ENCODE measurements at places on chromosomes 5 and 9.

GRCh38 chr5:66896171-66896570 is 300.0 kb downstream of the MAST4 start:
- DNase-seq, result no peak

DNA sequence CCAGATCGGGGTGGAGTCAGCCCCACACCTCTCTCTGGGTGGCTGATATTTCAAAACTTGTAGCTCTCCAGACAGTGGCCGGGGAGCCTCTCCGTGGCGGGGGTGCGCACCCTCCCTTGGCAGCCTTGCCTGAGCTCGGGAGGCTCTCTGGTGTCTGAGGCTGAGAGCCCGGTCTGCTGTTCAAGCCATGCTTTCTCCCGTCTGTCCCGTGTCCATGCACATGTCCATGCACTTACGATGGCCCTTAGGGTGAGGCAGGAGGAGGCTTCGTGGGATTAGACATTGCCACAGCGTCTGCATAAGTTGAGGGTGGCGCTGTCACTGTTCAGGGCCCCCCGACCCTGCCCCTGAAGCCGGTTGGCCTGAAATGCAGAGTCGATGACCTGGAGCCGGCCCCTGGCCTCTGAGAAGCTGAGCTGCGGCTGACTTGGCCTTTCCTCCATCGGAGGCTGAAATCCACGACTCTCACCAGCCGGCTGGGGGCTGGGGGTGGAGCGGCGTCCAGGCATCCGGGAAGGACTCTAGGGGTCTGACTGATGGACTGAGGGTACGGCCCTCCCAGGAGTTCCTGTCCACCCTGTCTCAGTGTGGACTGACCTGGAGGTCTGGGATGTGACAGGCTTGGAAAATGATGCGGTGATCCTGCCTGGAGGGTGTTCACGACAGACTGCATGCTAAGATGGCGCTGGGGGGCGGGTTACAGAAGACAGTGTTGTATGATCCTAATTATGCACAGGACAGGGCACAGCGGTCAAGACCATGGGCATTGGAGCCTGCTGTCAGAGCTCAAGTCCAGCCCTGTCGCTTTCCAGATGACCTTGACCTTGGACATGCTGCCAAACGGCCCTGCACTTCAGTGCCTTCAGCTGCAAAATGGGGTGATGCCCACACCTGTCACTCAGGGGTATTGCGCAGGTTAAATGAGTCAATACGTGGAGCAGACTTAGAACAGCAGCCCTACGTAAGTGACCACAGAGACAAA is 18.3 kb upstream of the SLC2A6 start:
- no peak for DNase-seq

- DNase-seq, result no peak
Observed at GRCh38 chr5:77640589-77641396, 2.3 kb upstream of the OTP start.

GRCh38 chr5:93267276-93267675 is 313.7 kb downstream of the NR2F1-AS1 start:
- DNase-seq, result no peak

DNA sequence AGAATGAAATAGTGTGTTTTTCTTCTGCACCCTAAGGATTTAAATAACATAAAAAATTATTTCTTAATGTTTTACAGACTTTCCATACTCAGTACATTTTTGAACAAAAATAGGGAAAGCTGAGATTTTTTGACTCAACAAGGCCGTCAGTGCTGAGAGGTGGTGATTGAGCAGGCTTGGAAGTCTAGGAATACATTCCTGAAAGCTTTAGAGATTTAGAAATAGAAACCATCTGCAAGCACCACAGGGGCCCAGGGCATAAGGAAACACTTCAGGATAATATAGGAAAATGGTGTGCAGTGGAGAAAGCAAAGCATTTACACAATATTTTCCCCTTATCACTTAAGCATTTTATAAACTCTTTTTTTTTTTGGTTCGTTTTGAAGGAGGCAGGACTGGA is 5.2 kb downstream of the BASP1 start:
- DNase-seq, result no peak

GRCh38 chr5:87099291-87099839 is 168.3 kb upstream of the RASA1 start:
- no peak for DNase-seq

DNA sequence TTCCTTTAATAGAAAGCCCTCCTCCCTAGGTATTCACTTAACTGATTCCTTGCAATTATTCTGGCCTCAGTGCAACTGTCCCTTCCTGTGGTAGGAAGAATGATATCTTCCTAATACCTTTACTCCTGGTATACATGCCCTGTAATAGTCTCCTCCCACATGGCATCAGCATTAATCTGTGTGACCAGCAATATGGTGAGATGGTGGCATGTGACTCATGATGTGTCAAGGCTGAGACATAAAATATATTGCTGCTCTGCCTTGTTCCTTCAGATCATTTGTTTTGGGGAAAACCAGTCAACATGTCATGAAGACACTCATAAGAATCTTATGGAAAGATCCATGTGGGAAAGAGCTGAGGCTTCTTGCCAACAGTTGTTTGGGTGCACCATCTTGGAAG is 149.1 kb upstream of the TRPM3 start:
- DNase-seq, result no peak

DNA sequence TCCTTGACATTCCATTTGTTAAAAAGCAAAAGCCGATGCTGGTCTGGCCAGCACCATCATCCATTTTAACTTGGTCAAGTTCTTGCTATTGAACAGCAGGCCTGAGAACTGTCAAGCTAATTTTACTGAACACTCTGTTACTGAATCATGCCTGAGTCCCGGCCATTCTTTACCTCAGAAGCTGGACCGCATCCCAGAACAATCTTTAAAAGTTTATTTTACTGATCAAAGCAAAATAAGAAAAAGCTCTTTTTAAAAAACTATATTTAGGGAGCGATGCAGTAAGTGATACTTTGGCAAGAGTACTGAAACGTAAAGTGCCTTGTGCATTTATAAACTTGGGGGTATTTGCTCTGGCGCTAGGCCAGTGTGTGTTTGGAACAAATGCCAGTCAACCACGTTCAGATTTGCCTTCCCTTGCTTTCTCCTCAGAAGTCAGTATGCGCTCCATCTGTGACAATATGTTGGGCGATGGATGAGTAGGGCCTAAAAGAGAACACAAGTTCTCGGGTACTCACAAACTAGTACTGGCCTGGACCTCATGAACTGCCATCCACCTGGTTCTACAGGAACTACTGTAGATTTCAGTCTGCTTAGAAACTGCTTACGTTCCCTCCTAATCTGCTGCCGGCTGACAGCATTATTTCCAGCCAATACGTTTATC is 161.9 kb downstream of the MAPKAP1 start:
- DNase-seq, result no peak

DNA sequence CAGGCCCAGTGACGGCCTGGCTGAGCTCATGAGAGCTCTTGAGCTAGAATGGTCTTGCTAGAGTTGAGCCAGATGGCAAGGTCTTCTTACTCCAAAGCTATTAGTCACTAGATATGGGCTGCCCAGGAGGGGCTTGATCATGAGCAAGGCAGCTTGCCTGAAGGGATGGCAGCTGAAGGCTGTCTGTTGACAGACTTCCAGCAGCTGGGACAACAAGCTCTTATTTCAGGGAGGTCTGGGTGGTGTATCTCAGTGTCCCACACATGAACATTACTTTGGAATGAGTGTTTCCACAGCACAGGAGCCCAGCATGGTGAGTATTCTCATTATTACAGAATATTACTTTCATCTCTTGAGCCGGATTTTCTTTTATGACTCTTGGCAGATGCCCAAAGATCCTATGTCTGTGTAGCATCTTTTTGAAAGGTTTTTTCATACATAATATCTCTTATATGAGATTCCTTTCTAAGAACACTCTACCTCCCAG is 414.1 kb downstream of the ARHGEF28 start:
- no peak for DNase-seq

GRCh38 chr9:69443178-69443577 is 118.2 kb downstream of the ENTREP1 start:
- DNase-seq, result no peak

- no peak for DNase-seq
Observed at GRCh38 chr5:14310901-14311300, 167.8 kb downstream of the TRIO start.

DNA sequence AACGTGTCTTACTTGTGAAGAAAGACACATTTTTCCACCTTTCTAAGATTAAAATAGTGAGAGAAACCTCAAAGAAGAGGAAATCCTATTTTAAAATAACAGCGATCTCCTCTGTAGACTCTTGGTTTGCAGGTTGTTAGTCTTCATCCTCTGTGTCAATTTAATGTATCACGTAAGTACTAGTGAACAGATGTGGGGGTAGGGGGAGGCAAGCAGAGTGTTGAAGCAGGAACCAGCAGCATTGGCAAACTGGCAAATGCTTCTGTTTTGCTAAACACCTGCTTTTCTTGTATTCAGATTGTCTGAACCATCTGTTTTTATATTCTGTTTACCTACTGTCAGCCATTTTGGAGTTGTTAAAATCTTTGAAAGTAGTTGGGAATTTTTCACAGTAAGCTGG is 159.3 kb upstream of the TLX3 start:
- no peak for DNase-seq

DNA sequence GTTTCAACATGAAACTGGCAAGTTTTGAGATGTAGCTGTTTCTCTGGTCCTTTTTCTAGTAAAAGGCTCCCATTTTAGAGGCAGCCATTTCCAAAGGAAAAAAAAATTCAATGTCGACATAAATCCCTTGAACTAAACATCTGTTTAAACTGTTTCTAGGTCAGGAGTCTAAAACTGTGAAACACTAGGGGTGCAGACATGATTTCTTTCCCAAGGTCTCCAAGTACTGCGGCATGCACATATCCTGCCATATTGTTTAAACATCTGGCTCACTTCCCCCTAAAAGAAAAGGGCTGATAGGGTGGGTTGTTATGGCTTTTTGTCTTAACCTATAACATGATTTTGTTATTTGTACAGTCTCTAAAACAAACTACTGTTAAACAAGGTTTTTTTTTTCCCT is 51.1 kb downstream of the NFIB start:
- no peak for DNase-seq

GRCh38 chr5:126519637-126520592 is 75.1 kb downstream of the ALDH7A1 start:
- DNase-seq, result no peak

GRCh38 chr9:129383561-129384490 is 205.8 kb upstream of the IER5L start:
- peak; percentile 77 for DNase-seq

DNA sequence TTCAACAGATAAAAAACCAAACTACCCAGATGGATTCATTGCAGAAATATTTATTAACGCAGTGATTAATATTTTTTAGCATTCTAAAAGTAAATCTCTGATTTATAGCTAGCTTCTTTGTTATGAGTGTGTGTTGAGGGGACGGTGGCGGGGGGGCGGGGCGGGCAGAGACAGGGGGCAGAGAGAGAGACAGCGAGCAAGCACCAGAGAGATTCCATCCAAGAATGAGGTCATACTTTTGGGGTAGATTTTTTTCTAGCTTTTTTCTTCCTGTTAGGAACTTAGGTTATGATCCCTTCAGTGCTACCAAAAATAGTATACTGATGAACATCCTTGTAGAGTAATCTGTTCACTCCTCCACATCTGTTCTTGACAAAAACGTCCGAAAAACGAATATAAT is 500 bp upstream of the ZNF883 start:
- no peak for DNase-seq

GRCh38 chr5:173807181-173807655 is 80.9 kb upstream of the CPEB4 start:
- no peak for DNase-seq

GRCh38 chr9:114958021-114958843 is 27.8 kb upstream of the TNFSF8 start:
- DNase-seq, result peak; percentile 16

DNA sequence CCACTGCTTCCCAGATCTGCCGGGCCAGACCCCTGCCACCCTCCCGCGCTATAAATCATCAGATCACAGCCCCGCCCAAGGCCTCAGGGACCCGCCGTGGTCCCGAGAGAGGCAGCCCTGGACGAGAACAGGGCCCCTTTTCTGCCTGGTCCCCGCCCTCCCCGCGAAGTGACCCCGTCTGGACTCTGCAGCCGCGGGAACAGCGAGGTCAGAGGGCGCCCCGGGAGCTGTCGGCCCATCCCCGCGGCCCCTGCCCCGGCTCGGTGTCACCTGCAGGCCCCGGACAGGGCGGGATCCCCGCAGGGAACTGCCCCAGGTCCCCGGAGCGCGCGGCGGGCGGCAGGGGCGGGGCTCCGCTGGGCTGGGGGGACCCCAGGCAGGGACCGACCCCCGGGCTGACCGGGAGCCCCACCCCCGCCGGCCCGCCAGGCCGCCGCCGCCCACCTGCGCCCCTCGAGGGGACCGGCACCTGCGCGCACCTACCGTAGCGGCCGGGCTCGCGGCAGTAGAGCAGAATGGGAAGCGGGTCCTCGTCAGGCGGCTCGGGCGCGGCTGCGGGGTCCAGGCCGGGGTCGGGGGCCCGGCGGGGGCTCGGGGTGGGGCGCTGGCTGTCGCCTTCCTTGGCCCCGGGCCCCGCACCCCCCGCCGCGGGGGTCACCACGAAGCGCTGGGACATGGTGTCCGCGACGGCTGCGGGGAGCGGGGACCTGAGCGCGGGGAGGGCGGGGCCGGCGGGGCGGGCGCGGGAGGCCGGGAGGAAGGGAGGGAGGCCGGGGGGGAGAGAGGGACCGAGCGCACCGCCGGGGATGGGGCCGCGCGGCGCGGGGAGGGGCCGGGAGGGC is 43.5 kb upstream of the SLC12A7 start:
- no peak for DNase-seq

- DNase-seq, result no peak
Observed at GRCh38 chr9:21854594-21854993, 52.2 kb downstream of the MTAP start.

GRCh38 chr9:24712206-24712605 is 166.5 kb upstream of the IZUMO3 start:
- DNase-seq, result no peak

DNA sequence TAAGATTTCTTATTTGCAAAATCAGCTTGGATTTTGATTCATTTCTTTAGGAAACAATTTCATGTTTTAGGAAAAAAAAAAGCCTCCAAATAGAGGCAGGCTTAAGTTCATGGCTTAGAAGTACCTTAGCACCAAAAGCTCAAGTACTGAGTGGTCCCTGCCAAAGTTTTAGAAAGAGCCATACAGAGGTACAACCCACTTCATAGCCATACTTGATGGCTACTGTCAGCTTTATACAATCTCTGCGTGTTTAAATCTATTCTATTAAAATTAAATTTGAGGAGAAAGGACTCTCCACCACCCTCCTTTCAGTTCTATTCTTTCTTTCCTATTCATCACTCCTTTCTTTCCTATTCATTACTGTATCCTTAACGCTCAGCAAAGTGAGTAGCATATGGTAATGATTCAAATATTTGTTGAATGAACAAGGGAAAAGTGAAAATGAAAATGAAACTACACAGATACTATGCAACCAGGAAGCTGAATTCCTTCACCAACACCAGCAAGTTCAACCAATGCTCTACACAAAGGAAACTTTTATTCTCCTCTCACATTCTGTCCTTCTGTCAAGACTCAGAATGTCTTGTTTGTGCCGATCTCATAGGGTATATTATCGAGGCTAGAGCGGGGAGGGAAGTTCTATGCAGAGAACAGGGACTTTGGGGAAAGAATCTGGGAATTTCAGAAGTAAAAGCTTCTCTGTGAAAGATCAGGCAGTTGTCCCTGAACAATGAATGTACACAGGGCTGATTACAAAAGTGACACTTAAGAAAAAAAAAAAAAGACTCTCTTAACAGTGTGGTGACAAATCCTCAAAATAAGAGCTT is 138.6 kb upstream of the SPEF2 start:
- DNase-seq, result peak; percentile 13
